ENCODE measurements at places on chromosomes 7 and 10.

GRCh38 chr10:114077347-114077746 is 33.7 kb downstream of the ADRB1 start:
- DNase-seq: no peak

- DNase-seq: no peak
Measured at GRCh38 chr7:77288676-77289320, 89.2 kb upstream of the FGL2 start.

GRCh38 chr10:97733256-97733655 is 3.7 kb upstream of the ZFYVE27 start:
- DNase-seq: no peak

- DNase-seq: no peak
Measured at GRCh38 chr10:6843894-6844650, 264.0 kb upstream of the PRKCQ start.

GRCh38 chr10:72825163-72825562 is 68.4 kb upstream of the OIT3 start:
- no peak for DNase-seq

GRCh38 chr7:113134025-113134424 is 15.7 kb upstream of the SMIM30 start:
- DNase-seq: no peak

DNA sequence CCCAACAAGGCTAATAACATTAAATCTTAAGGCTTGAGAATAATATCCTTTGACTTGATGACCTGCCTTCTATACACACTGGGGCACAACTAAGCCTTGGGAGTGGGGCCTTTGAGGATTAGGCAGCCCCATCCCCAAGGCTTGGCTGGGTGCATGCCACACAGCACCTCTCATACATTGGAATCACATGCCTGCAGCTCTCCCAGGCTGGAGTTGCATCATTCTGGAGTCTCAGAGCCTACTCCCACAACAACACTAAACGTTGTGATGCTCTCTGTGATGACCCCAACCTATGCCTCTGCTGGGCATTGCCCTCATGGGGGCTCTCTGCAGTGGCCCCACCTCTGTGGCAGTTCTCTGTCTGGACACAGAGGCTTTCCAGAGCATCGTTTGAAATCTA is 31.9 kb upstream of the SGCE start:
- DNase-seq: no peak

DNA sequence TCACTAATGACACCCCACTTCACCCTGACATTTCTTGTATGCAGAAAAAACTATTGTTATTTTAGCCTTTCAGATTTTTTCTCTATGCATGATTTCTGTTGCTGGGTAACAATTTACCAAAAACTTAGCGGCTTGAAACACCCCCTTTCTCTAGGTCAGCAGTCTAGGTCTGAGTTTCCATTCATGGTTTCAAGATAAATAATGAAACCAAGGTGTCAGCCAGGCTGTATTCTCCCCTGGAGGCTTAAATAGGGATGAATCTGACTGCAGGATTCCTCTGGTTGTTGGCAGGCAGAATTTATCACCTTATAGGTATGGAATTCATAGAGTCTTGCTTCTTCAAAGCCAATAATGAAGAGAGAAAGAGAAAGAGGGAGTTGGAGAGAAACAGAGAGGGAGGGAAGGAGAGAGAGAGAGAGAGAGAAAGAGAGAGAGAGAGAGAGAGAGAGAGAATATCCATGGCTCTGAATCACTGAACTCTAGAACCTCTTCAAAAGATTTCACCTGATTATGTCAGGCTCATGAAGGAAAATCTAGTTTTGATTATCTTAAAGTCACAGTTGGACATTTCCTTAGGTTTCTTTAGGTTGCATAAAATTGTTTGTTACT is 1224.6 kb upstream of the LRRTM3 start:
- no peak for DNase-seq

DNA sequence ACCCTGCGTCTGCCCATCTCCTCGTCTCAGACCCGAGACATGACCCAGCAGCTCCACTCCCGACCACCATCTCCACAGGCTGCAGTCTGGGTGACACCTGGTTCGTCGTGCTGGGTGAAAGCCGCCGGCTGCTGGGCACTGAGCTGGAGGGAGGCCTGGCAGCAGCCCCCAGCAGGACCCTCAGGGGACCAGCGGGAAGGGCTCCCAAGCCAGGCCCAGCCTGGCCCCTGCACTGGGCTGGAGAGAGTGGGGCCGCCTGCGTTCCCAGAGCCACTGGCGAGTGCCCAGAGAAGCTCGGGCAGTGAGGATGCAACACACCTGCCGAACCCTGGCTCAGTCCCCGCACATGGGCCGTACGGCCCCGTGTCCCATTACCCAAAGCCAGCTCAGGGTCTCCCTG is 21.3 kb downstream of the CFAP46 start:
- DNase-seq: no peak

GRCh38 chr7:108374899-108375298 is 81.3 kb downstream of the NRCAM start:
- DNase-seq: no peak

- no peak for DNase-seq
Measured at GRCh38 chr10:68092512-68092911, 16.8 kb upstream of the MYPN start.

DNA sequence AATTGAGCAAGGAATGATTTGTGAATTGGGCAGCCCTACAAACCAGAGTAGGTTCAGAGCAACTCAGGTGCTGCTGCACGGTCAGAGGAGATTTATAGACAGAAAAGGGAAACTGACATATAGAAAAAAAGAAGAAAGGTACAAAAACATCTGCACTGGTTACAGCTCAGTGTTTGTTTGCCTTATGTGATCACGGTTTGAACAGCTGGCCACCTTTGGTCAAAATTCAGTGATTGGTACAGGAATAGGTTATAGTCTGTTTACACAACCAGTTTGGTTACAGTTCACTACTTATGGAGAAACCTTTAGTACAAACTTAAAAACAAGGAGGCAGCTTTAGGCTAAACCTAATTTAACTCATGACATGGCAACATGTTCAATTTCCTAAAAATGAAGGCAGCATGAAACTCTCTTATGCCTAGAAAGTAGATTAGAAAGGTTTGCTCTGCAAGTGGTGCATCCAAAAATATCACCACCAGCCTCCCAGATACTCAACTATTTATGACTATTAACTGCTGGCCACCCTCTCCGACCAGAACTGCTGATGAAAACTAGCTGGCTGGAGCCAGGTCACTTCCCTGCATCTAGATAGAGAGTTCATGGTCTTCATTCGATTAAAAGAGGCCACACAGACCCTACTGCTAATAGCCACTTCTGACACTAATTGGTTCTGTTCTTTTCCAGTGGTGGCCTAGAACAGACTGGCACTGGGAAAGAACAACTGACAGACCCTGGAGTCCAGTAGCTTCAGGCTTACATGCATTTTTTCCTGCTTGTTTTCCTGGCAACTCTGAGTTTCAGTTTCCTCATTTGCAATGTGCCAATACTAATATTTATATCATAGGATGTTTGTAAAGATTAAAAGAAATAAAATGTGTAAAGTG is 548.0 kb downstream of the CCSER2 start:
- DNase-seq: no peak

DNA sequence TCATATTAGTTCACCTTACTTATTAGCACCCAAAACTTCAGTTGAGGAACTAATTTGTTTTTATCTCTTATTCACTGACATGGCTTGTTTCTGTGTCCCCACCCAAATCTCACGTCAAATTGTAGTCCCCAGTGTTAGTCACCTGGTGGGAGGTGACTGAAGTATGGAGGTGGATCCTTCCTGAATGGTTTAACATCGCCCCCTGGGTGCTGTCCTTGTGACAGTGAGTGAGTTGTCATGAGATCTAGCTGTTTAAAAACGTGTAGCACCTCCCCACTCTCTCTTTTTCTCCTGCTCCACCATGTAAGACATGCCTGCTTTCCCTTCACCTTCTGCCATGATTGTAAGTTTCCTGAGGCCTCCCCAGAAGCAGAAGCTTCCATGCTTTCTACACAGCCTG is 75.0 kb upstream of the HECTD2 start:
- no peak for DNase-seq

DNA sequence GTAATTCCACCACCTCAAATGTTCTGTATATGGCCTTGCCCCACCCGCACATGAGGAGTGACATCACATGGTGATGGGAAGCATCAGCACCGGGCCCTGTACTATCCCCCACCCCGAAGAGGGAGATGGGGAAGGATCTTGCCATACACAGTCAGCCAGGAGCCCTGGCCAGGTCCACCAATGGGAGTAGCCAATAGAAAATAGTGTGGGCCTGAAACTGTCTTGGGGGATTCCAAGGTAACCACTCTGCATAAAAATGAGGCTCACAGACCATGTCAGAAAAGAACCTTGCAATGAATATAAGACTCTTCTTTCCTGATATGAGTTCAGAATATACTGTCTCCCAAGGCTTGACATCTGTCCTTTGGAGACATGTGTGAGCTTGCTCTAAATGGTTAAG is 51.1 kb downstream of the ADRB1 start:
- DNase-seq: no peak

DNA sequence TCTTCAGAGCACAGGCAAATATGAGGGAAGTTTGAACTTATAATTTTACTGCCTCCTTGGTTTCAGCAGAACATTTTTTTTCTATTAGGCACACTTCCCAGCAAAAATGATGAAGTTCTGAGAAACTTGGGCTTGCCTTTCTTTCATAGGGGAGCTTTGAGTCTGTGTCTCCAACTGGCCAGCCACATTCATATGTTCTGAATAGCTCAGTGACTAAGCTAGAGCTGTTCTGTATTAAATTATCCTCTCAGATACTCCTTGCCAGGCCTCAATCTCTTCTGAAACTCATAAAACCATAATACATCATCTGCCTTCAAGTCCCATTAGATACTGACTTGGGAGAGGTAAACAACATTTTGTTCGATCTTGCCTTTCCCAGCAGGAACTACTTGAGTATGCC is 476.5 kb downstream of the GPAM start:
- no peak for DNase-seq

DNA sequence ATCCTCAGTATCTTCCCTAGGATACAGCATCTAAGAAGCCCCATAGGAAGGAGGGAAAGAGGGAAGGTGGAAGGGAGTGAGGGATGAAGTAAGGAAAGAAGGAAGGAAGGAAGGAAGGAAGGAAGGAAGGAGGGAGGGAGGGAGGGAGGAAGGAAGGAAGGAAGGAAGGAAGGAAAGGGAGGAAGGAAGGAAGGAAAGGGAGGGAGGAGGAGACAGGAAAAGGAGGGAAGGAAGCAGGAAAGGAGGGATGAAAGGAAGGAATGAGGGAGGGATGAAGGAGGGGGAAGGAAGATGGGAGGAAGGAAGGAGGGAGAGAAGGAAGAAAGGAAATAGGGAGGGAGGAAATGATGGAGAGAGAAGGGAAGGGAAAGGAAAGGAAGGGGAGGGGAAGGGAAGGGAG is 455.6 kb upstream of the ZMIZ1 start:
- no peak for DNase-seq

DNA sequence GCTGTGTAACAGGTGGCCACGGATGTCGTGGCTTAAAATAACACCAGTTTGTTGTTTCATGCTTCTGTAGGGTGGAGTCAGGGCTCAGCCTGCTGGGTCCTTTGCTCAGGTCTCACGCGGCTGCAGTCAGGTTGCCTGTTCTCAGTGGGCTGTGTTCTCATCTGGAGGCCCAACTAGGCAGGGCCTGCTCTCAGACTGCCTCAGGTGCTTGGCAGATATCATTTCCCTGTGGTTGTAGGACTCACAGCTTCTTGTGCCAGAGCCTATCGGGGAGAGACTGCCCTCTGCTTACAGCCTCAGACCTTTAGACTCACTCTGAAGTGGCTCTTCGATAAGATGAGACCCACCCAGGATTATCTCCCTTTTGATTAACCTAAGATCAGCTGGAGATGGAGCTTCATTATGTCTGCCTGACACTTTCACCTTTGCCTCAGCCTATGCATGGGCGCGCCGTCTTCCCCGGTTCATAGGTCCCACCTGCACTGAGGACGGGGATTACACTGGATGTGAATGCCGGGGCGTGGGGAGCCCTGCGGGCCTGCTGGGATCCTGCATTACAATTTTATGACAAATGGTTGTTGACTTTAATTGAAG is 55.3 kb downstream of the INPP5A start:
- no peak for DNase-seq

GRCh38 chr7:121540138-121540537 is 144.0 kb upstream of the FAM3C start:
- DNase-seq: no peak

GRCh38 chr7:43116451-43116850 is 4.0 kb downstream of the HECW1 start:
- no peak for DNase-seq

GRCh38 chr7:158650821-158651225 is 53.8 kb downstream of the NCAPG2 start:
- no peak for DNase-seq

DNA sequence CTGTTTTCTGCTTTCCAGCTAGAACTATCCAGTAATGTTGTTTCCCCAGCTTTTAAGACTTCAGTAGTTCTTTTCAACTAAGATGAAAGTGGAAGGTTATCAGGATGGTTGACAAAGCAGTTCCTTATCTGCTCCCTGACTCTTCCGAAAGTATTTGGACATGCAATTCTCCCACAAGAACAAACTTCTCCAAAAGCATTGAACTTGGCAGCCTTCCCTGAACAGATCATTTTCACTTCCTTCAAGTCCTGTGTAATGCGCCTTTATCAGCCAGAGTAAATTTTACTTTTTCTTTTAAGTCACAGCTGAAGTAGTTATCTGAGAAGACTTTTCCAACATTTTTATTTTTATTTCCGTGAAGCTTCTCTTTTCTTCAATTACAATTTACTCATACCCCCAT is 39.7 kb downstream of the CDC14C start:
- DNase-seq: no peak

GRCh38 chr10:69179743-69180524 is at the start of gene SUPV3L1:
Gene SUPV3L1, plus strand, starts transcription at chr10:69180234. Its CDS starts 58 bp downstream, at chr10:69180292.
- DNase-seq: peak; percentile 75

GRCh38 chr10:86952106-86952505 is 5.3 kb downstream of the MMRN2 start:
- no peak for DNase-seq

GRCh38 chr7:139358541-139359365 is 941 bp upstream of the LUC7L2 start:
- DNase-seq: peak; percentile 20

GRCh38 chr10:80598084-80598798 is 60.5 kb downstream of the SH2D4B start:
- no peak for DNase-seq

DNA sequence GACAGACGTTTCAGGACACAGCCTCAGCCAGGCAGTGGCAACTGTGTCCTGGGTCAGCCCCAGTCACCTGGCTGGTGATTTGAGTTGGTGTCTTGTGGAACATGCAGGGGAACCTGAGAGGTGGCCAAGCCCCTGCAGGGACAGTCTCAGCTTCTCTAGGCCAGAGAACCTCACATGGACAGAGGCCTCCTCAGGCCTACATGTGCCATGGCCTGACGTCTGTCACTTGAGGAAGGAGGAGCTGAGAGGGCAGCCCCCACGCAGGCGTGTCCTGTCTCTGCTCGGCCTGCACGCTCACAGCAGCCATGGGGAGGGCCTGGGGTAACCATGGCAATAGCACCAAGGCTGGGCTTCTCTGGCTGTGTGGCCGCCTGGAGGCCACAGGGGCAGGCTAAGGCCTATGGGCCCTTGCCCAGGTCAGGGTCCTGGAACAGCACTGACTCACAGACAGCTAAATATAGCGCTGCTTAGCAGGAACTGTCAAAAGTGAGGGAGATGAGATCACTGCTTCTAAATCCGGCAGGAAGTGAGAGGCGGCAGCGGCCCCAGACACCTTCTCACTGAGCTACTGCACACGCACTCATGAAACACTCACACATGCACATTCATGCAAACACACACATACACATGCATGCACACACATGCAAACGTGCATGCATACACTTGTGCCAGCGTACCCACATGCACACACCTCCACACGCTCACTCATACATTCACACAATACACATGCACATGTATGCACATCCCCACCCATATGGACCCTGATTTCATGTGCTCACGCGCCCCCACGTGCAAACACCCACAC is 57.0 kb downstream of the YKT6 start:
- no peak for DNase-seq

Data from effector memory CD4-positive, alpha-beta T cell (primary cell).